ENCODE measurements at places on chromosomes 11 and 22.

- DNase-seq, result no peak
Measured at GRCh38 chr11:9057007-9057406, 34.4 kb downstream of the SCUBE2 start.

GRCh38 chr11:8087185-8087584 is 6.2 kb downstream of the TUB start:
- DNase-seq, result no peak

- DNase-seq, result no peak
Measured at GRCh38 chr11:109193880-109194279, 228.1 kb upstream of the C11orf87 start.

DNA sequence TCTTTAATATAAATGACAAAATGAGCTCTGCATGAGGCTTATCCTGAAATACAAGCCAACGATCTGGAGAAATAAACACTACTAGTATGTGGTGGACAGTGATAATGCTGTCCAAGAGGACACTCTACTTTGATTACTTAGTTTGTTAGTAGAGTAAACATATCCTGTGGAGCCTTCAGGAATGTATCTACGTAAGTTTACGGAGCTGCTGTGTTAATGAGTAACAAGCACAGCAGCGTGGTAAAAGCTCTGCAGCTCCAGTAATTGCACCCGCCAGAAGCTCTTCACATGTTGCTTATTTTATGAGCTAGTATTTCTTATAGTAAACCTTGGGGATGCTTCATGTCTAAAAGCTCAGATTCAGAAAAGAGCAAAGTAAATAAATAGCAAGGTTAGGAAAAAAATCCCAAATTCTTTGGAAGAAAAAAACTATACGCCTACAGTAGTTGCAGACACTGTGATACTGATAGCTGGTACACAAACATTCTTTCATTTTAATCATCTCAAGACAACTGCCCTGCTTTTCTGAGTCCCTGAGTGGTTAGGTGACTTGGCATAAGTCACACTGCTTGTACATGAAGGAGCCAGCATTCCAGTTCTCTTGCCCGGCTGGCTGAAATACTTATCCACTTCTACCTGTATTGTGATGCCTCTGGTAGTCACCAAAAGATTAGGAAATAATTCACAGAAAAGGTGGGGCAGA is 32.7 kb upstream of the CCDC34 start:
- DNase-seq, result no peak

DNA sequence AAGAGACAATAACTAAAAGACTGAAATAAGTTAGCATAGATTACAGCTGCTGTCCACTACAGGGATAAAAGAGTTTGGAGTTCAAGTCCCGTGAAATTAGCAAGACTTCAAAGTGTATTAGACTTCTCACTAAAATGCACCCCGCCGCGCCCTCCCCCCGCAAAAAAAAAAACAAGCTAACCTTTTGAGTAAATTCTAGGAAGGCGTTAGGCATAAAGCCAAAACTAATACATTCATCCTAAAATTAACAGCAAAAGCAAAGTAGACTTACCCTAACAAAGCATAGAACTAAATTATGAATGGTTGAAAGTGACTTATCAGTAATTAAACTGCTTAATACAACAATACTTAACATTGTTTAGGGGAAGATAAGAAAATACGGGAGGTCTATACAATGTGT is 581.0 kb upstream of the CHORDC1 start:
- no peak for DNase-seq

- DNase-seq, result no peak
Measured at GRCh38 chr22:20198557-20199319, 47.9 kb upstream of the CCDC188 start.

GRCh38 chr11:46275964-46276641 is 1.4 kb upstream of the CREB3L1 start:
- DNase-seq, result no peak

DNA sequence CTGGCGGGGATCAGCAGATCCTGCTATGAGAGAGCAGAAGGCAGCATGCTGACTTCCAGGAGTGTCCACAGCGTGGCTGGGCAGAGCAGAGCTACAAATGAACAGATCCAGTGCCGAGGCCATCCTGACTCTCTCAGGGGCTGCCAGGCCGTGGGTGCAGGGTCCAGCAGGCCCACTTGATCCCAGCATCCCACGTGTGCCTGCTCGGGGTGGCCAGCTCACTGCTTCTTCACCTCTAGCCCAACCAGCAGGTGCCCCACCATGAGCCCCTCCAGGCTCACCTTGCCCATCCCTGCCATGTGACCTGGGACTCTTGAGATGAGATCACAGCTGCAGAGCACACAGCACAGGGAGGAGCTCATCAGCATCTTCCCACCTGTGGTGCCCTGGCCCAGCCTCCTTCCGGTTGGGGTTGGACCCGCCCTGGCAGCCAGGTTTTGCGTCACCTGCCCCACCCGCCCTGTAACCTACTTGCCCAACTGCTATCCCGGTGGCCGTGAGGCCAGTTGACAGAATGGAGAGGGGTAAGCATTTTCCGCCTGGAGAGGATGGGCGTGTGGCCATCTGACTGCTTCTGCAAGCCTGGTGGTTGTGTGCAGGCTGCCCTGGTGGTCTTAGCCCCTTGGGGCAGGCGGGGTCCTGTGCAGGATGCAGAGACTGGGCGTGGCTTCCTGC is 11.0 kb downstream of the TANGO2 start:
- DNase-seq, result no peak

DNA sequence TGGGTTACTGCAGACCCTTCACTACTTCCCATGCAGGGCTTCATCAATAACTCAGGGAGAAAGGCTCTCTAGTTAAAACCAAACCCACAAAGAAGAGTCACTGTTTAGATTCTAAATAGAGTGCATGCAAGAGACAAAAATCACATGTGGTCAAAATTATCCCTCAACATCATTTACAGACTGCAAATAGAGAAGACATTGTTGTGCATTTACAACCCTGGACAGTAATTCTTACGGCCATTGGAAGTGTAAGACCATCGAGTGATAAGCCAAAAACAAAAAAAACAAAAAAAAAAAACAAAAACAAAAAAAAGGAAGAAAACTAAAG is 93.4 kb downstream of the RASSF10 start:
- no peak for DNase-seq

GRCh38 chr11:9941991-9942390 is 278.1 kb downstream of the SWAP70 start:
- no peak for DNase-seq

Data from activated naive CD8-positive, alpha-beta T cell treated with anti-CD3 and anti-CD28 coated beads for 36 hours (primary cell).